ENCODE measurements at places on chromosomes 2 and 18.

GRCh38 chr18:11310476-11311086, 161.2 kb upstream of the PIEZO2 start:
- no peak for DNase-seq

GRCh38 chr2:163730556-163730955, 5.3 kb downstream of the FIGN start:
- no peak for DNase-seq

DNA sequence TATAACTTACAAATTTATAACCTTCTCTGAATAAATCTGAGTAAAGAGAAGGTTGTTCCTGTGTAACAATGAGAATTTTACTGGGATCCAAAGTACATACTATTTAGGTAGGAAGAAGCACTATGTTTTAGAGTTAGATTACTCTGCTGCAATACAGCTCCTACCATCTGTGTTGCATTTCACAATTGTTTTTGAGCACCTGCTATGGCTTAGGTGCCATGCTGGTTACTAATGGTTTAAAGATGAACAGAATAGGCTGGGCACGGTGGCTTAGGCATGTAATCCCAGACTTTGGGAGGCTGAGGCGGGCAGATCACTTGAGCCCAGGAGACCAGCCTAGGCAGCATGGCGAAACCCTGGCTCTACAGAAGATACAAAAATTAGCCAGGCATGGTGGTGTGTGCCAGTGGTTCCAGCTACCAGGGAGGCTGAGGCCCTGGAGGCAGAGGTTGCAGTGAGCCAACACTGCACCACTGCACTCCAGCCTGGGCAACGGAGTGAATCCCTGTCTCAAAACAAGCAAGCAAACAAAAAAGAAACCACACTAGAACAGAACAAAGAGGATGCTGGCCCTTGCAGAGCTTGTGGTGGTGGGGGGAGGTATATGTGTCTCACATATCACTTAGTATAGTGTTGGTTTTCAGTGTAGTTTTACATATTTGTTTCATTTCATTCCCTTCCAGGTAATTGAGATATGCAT, 56.7 kb downstream of the SPTBN1 start:
- no peak for DNase-seq

- no peak for DNase-seq
Measured at GRCh38 chr2:86789687-86790133, 1.0 kb downstream of the CD8A start.

GRCh38 chr2:74036450-74037195, 51.9 kb downstream of the TET3 start:
- DNase-seq, result no peak

- no peak for DNase-seq
Measured at GRCh38 chr2:79428745-79429144, 84.1 kb upstream of the CTNNA2 start.

GRCh38 chr2:75949385-75950030, 238.8 kb upstream of the GCFC2 start:
- DNase-seq, result no peak

GRCh38 chr2:168137510-168138180, 109.8 kb downstream of the STK39 start:
- no peak for DNase-seq

DNA sequence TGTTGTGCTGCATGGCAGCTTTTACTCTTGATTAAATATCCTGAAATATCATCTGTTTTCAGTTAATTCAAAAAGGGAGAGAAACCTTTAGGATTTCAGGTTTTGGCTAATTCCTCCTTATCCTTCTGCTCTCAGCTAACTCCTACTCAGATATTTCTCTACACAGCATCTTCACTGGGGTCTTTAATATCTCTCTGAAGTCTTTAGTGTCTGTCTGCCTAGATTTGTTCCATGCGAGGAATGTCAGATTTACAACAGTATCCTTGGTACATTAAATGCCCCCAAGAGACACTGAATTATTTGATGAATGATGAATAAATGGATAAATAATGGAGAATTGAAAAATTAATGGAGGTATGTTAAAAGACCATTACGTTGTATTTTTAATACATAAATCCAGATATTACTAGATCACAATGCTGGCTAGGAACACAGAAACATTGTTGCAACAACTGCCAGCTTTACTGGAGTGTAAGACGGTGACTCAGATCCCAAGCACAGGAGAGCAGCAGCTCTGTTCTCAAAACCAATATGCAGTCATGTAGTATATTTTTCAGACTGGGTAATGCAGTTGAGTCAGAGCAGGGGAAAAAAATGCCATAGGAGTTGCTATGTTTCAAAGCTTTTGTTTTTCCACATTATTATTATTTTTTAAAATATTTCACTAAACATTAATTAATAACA, 388.0 kb upstream of the SYT4 start:
- no peak for DNase-seq

- no peak for DNase-seq
Measured at GRCh38 chr18:78722929-78723710, 256.5 kb upstream of the SALL3 start.

DNA sequence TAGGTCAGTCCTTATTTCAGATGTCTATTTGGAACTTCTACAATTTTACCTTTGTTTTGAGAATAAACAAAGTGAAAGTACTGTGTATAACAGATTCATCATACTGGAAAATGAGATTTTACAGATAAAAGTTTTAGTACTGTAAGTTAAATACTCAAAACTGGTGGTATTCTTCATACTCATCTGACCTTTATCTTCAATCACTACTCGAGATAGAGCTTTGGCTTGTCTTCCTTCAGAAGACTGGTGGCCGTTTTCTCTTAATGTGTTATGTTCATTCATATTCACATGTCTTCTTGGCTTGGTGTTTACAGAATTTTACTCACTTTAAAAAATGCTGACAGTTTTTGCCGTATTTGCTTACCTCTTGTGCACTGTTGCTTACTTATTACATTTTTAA, 2.1 kb downstream of the SPOPL start:
- no peak for DNase-seq

GRCh38 chr2:119580550-119581072, 36.4 kb downstream of the CFAP221 start:
- no peak for DNase-seq

DNA sequence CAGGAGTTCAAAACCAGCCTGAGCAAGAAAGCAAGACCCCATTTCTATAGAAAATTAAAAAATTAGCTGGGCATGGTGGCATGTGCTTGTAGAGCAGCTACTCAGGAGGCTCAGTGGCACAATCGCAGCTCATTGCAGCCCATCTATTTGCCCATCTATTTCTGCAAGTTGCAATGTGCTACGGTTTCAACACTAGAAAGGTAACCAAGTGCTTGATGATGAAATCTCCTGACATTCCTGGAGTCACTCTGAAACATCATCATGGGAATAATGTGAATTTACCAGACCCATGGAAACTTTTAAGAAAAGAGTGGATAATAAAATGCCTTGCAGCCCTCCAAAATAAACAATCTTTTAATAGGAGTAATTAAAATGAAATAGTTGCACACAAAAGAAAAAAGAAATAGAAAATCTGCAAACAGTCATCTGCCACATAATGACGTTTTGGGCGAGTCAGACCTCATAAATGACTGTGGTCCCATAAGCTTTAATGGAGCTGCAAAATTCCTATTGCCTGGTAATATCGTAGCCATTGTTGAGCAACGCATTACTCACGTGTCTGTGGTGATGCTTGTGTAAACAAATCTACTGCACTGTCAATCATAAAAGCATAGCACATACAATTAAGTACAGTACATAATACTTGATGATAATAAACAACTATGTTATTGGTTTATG, 46.6 kb upstream of the AMMECR1L start:
- DNase-seq, result no peak

DNA sequence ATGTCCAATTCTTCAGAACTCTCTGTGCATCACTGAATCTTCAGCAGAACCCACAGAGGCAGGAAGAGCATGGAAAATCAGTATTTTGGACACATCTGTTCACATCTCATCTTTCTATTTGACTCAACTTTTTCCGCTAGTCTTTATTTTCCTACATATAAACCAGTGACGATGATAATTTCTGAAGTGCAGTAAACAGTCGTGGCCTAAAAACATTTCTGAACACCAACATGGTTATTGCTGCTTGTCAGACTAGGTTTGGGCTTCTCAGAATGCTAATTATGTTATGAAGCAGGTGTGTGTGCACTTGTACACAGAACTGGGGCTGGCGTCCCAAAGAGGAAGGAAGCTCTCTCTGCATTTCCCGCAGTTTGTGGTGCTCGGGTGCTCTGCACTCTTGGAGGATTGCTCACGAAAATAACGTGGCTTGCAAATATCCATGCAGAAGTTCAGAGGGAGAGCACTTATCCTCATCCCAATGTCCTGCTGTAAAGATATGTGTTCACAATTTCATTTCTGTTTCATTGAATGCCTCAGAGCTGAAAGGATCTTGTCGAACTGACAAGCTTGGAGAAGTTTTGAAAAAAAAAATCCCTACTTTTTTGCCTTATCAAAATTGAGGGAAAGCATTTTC, 50.8 kb downstream of the EDAR start:
- DNase-seq, result no peak

DNA sequence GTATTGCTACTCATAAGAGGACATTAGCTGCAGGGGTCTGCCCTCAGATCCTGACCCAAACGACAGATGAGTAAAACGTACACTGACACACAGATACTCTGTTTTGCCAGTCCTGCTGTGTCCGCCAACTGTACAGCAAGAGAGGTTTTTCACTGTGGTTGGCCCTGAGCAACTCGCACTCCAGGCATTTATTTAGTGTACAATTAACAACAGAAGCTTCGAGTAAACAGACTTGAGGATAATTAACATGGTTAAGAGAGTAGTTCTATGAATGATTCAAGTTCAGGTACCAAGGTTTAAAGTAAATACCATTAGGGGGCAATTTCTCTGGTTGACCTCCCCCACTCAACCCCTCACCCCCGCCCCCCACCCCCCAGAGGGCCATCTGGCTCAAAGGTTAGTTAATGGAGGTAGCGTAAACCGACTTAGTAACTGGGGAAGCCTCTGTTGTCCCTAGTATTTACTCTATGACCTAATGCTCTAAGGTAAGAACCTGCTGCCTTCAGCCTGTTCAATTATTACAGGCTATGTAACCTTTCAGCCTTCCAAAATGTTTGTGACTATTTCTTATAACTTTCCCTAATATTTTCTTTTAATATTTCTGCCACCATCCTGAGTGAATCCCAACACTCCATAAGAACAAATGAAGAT, 103.9 kb upstream of the XIRP2 start:
- DNase-seq, result no peak

GRCh38 chr2:150732064-150732463, 244.6 kb upstream of the RND3 start:
- no peak for DNase-seq

GRCh38 chr2:233339427-233339826, 14.9 kb upstream of the DGKD start:
- DNase-seq, result no peak

- DNase-seq, result no peak
Measured at GRCh38 chr2:74882299-74882687, 48.4 kb downstream of the HK2 start.

- DNase-seq, result no peak
Measured at GRCh38 chr2:104804148-104804890, 49.6 kb upstream of the POU3F3 start.

DNA sequence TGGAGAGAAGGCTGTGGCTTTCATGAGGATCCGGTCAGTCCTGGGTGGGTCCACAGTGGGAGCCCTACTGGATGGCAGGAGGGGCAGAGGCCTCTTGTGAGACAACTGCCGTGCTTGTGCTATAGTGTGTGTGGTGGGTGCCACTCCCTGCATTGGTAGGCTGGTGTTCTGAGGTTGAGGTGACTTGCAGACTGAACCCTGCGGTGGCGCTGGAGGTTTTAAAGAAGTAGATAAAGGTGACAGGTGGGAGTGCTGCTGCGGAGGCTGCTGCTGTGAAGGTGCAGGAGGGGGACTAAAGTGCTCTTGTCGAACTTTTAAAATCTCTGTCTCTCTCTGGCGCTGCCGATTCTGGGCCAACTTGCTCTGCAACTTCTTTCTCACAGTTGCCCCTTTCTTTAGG, 29.7 kb downstream of the INO80D start:
- DNase-seq, result no peak

DNA sequence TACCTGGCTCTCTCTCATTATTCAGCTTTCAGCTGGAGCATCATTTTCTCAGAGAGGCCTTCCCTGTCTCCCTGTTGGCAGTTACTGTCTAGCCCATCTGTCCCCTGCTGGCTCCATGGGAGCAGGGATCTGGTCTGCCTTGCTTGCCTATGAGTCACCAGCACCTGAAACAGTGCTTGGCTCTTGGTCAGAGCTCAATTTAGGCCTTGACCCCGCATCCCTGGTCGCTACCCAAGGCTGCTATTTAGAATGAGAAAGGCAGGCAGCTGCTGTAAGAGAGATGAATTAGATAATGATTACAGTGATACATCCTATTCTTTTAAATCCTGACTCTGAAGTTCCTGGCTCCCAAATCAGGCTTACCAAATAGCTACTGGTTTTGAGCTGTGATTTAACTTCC, 32.9 kb downstream of the KCNE4 start:
- no peak for DNase-seq

DNA sequence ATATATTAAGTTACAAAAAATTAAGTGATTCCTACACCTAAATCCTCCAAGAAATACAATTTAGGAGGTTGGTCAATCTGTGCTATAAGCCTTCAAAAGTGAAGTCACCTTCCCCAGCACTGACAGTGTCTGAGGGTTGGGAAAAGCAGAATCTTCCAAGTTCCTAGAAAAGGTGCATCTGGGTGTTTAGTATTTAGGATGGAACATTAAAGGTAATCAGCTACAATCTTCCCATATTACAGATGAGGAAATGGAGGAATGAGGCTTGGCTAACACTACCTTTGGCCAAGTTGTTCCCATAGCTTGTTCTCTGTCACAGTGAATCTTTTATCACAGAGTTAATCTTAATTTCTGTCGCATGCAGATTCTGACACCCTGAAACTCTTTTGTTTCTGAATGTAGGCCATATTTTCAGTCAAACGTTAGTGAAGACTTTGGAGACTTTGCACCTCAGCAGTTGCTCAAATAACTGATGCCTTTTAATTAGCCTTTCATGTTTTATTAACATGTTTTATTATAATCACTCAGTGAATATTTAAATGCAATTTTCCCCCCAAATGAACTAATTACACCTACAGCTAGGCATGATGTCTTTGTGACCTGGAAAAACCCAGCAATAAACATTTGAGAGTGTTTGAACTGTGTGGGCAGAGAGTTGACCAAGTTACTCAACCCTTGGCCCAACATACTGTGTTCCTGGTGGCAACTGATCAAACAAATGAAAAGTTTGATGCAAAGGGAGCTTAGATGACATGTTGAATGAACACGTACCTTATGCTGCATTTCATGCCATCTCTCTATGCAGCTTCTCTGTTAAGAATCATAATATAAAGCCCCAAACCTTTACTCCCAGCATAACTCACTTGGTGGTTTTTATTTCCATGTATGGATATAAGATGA, 17.6 kb downstream of the FN1 start:
- no peak for DNase-seq

All from NCI-H1048 (cell line).